T-helper 22 cell (primary cell): ENCODE measurements at places on chromosomes 3 and 15.

DNA sequence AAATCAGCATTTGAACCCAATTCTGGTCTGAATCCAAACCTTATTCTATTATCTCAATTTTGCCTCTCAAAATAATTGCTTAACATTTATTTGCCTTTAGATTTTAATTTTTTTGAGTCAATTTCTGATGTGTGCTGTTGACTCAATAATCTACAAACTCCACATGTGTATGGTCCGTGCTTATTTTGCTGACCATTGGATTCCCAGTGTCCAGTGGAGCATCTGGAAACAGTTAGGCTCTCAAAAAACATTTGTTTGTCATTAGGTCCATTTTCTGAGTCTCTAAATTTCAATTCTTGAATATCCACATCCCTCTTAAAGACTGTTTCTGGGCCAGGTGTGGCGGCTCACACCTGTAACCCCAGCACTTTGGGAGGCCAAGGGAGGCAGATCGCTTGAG lies 19.2 kb upstream of the MYZAP start:
- no peak for DNase-seq

GRCh38 chr3:165212580-165212979 lies 16.4 kb upstream of the SLITRK3 start:
- DNase-seq: no peak

DNA sequence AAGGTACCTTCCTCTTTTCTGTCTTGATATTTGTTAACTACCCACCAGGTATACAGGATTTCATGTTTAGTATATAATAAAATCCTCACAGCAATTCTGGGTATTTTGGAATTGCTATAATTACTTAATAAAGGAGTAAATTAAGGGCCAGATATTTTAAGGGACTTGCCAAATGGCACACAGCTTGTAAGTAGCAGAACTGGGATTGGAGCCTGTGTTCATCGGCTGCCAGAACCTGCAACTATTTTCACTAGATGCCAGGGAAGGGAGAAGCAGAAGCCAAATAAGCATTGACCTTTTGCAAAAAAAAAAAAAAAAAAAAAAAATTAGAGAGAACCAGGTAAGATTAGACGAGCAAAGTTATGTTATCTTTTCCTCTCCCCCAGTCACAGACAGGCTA lies 683.3 kb upstream of the CADM2 start:
- DNase-seq: no peak

GRCh38 chr15:90994059-90994416 lies 297 bp downstream of the PRC1 start:
- no peak for DNase-seq

- DNase-seq: no peak
Observed at GRCh38 chr3:17313746-17314145, 428.7 kb downstream of the TBC1D5 start.

- DNase-seq: no peak
Observed at GRCh38 chr15:101264011-101264410, 12.2 kb upstream of the CHSY1 start.

DNA sequence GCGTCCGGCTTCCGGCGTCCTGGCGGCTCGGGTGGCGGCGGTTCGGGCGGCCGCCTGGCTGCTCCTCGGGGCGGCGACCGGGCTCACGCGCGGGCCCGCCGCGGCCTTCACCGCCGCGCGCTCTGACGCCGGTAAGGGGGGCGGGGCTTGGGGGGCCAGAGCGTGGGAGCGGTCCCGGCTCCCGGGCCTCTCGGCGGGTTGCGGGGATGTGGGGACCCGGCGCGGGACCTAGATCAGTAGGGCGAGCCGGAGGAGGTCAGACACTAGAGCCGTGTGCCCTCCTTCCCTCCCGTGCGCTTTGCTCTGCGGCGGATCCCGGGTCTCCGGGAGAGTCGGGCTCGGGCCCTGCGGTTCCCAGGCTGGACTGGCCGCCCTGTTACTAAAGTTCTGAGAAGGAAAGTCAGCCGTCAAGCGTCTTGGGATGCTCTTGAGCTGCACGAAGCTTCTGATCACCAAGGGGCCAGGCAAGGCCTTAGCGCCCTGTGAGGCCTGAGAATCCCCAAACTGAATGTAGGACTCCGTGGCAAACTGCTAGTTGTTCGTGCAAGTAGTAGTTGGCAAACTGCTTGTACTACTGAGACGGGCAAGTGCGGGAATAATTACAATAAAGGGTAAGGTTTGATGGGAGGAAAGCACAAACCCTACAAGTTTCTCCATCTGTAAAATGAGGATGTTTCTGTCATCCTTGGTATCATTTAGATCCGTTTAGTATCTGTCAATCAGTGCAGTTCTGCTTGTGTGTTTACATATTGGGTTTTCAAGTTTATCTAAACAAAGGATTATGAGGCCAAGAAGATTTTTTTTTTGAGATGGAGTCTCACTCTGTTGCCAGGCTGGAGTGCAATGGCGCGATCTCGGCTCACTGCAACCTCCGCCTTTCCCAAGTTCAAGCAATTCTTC lies 587 bp downstream of the PIGX start:
- peak; percentile 64 for DNase-seq
